ENCODE measurements at places on chromosomes 11 and 22.

DNA sequence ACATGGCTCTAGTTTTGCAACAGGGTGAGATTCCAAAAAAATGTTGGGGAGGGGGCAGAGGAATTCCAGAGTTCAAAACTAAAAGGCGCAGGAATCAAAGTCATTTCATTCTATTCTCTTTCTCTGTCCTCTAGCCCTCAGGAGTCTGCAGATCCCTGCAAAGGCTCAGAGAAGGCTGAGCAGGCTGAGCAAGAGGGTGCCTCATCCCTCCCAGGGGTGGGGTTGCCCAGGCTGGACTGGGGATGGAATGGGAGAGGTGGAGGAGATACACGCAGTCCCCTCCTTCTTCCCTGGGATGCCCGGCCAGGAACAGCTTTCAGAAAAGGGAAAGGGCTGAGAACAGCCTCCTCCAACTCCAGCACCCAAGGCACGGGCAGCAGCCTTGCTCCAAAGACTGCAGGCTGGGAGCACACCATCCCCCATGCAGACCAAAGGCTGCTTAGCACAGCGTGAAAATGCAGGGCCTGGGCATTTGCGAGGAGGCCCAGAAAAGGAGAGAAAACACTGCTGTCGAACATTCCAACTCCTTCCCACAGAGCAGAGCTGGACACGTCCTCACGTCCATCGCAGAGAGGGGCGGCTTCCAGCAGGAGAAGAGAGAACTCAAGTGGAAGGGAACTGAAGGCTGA is 51.8 kb downstream of the MN1 start:
- DNase-seq = no peak

DNA sequence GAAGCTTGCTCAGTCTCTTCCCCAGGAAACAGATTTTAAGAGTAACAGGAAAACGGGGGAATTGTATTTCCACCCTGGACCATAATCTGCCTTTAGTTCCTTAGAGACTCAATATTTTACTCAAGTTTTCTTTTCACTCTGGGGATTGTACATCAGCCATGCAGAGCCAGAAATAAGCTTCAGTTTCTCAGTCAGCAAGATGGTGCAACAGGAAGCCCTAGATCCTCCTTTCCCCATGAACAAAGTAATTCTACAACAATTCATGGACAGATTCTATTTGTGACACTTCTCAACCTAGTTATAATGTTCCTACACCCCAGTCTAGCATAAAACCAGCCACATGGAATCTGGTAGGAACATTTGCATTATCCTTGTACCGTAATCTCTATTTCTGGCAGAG is 24.7 kb downstream of the OR8B2 start:
- no peak for DNase-seq

GRCh38 chr11:35855671-35856070 is 88.2 kb upstream of the LDLRAD3 start:
- DNase-seq = no peak

DNA sequence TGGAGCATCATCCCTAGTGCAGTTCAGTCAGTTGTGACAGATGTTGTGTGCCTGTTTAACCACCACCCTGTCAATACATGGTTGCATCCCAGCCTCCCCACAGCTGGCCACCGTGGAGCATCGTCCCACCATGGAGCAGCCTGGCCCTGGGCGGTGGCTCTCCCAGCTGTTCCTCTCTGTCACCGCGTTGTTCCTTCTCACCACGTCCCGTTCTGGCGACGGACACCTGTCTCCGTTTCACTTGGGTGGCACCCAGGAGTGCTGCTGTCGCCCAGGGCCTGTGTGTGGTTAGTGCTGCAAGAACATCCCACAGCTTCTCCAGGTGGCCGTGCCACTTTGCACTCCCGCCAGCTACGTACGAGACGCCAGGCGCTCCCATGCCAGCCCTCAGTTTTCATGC is 26.5 kb downstream of the MUC6 start:
- no peak for DNase-seq

DNA sequence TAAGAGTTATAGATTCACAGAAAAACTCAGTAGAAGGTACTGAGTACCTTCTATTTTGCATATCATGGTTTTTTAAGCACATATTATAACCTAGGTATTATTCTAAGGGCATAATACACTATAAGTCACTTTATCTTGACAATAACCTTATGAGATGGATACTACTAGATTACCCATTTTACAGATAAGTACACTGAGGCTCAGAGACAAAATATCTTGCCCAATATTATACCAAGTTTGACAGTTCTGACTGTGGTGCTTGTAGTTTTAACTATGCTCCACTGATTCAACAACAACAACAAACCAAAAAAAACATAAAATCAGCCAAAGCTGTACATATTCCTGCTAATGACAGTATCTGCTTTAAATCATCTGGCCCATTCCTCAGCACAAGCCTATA is 10.5 kb downstream of the OR51M1 start:
- no peak for DNase-seq

DNA sequence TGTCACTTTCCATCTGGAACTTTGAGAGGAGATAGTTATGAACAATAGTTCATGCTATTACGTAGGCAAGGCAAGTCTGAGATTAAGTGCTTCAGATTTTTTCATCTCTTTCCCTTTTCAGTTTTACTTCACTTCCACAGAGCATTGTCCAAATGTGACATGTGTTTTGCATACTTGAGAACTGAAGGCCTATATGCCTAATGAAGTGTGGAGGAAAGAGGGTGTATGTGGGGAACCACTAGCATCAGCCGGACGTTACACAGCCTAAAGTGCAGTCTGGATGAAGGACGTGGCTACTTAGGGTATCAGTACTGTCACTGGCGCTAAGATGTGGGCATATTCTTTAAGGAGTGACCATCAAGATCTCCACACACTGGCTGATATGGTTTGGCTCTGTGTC is 26.2 kb downstream of the FANCF start:
- no peak for DNase-seq

- DNase-seq = no peak
These were observed 1555.9 kb upstream of the RAG2 start for GRCh38 chr11:38153985-38154384.
